AG09309 (cell line): ENCODE measurements at places on chromosomes 4 and X.
A peak's percentile ranks its signal among the peaks of the same experiment; 100 is the strongest.

- DNase-seq: peak; percentile 61
These were observed 131.8 kb downstream of the GLRA3 start for GRCh38 chr4:174697202-174697601.

DNA sequence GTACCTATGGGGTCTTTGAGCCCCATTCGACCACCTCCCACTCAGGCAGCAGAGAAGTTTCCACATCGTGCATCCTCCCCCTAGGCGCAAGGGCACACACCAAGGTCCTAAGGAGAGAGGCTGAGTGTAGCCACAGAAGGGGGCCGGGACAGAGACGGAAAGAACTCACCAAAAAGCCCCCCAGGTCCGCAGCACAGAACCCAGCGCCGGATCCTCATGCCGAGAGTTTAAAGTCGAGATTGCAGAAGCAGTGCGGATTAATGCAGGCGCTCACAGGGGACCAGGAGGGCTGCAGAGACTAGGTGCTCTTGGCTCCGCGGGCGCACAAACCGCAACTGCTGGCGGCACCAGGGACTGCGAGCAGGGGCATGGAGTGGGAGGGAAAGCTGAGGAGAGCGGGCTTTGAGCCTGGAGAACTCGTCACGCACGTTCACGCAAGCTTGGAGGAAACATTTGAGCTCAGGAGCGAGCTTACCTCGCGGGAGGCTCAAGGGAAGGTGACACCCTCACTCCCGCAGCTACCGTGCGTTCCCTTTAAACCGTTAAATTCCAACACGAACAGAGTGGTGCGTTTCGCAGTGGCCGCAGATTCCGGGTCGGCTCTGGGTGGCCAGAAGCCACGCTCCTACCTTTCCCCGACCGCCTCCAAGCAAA lies 8.5 kb downstream of the NKX3-2 start:
- no peak for DNase-seq

DNA sequence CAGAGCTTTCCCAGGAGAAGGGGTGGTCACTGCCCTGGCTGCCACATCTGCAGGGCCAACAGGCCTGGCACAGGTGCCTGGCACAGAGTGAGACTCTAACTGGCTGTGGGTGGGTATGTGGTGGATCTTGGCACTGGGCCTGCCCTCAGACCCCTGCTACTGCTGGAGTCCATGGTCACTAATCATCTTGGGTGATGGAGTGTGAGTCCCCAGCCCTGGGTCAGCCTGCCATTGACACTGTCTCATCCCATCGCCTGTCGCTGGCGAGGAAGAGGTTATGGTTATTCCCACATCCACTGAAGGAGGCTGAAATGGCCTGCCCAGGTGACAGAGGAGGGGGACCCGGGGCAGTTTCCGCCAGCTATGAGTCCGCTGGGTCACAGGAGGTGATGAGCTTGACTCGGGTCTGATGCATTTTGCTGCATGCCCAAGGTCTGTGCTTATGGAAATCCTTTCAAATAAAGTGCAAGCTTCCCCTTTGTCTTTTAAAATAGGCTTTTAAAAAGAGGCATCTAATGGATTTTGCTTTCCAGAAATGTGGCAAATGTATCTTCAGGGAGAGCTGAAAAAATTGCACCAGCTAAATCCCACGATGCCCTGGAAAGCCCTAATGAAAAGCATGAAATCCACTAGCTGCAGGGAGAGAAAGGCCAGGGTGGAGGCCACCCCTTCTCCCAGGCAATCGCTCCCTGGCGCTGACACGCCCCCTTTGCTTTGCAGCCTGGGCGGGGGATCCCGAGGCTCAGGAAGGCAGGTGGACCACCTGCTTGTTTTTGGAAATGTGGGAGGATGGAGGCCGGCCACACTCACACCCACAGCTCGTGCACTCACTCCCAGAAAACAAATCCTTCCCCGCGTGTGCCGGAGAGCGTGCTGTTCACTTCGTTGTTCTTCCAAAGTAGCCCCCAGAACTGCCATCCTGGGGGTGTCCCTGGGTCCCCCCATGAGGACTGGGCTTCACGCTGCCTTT lies 54.9 kb downstream of the ABLIM2 start:
- DNase-seq: no peak

DNA sequence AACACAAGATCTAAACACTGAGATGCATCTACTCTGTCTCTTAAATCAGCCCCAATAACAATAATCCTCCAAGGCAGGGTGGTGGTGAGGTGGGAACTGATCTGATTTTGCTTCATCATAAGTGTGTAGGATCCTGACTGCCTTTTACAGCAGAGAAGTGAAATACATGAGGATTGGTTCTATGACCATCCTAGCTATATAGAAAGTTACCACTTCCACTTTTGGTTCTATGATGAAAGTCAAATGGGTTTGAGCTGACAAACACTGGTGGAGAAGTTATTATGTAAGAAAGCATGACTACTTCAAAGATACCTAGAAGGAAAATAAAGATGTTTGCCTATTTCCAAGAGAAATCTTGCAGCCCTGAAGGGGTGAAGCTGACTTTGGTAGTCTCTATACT lies 181.6 kb downstream of the NKX6-1 start:
- DNase-seq: no peak

DNA sequence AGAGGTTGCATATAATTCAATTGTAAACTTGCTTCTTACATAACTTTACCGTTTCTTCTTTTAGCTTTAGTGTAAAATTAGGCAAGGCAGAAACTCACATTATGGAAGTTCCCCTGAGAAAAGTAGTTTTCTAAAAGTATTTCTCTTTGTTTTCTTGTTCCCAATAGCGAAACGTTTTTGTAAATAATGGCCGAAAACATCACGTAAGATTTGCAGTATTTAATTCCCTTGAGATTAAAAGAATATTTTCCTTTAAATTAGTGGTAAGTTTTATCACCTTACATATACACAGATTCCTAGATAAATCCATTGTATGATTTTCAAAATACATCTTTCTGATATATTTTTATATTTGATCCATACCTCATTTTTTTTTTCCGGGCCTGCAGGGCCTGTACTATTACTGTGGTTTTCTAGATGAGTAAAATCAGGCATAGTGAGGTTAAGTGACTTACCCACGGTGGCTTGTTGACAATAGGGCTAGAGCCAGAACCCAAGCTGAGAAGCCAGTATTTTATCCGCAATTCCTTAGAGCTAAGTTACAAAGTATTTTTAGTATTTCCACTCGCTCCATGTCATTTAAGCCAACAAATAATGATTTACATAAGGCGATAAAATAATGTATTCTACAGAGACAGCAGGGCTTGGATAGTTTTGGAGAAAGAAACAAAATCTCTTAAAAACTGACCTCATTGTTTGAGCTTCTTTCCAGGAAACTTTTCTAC lies 82.2 kb upstream of the VEGFC start:
- DNase-seq: no peak
